Dermis microvascular lymphatic vessel endothelial cell (primary cell): ENCODE measurements at places on chromosomes 3 and 15.
A peak's percentile ranks its signal among the peaks of the same experiment; 100 is the strongest.

DNA sequence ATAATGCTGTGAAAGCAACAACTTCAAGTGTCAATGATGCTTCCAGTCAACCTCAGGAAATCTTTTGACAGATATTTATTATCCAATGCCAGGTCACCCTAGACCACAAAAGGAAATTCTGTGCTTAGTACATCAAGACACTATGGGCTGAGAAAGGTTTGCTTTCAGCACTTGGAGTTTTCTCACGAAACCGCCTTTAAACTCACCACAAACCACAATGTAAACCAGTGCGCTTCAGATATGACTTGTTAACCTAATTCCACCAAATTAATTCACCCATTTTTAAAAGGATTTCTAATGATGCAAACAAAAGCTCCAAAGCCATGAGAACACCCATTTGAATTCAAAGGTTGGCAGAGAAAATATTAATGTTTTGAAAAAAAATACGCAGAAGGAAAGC, 292.9 kb upstream of the NR2F2 start:
- no peak for DNase-seq

DNA sequence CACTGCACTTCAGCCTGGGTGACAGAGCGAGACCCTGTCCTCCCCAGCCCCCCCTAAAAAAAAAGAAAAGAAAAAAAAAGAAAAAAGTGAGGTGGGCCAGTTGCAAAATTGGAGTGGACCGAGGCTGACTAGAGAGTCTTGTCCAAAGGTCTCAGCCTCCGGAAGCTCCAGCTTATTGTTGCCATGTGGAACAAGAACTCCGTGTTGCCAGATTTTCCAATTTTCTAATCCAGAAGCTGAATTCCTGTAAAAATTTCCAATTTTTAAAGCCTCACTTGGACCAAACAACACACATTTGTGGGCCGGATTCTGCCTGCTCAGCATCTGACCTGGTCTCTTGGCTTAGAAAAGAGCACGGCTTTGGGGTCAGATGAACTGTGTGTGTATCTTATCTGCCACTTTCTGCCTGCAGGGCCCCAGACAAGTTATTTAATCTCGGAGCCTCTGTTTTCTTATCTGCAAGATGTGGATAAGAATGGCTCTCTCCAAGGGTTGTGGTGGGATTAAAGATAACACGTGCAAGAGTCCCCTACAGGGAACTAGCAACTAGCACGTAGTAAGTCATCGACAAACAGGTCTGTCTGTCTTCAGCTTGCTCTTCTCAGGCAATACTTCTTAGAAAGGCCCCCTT, 73.7 kb upstream of the TLE3 start:
- DNase-seq = no peak

GRCh38 chr3:119352034-119352609, 57.9 kb downstream of the ARHGAP31 start:
- DNase-seq = peak; percentile 21

GRCh38 chr3:42673082-42673481, 12.3 kb upstream of the KLHL40 start:
- no peak for DNase-seq

- no peak for DNase-seq
These were observed 22.5 kb upstream of the MUC20 start for GRCh38 chr3:195698325-195698646.

DNA sequence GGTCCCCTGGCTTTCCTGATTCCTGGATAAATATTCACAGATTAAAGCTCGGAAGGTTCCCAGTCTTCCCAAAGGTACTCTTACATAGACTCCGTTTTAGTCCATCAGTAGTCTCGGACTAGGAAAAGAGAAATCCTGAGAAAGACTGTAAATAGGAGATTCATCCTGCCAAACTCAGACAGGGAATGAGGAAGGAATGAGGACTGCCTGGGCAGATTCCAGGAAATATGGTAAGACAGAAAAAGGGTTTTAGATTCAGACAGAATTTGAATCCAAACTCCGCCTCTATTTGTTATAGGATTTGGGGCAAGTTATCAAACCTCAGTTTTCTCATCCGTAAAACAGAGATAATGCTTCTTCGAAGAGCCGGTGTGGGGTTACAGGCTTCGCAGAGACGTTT, 77.8 kb upstream of the VGLL4 start:
- no peak for DNase-seq

DNA sequence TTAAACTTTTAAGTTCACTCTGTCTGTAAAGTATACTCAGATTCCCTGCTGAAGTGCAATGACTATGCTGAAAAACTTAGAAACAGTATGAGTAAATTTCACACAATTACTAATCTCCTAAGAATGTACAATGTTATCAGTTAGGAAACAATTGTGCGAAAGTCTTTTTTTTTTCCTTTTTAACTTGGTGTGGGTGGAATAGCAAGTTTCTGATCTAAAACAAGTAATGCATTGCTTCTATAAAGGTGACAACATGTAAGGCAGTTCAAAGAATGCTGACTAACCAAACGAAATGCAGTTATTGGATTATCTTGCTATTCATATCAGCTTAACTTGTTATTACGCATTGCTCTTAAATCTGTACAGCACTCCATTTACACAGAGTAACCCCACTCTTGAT, 19.3 kb upstream of the SLC12A8 start:
- DNase-seq = peak; percentile 55

- DNase-seq = no peak
These were observed 37.9 kb upstream of the CTSH start for GRCh38 chr15:78982736-78983135.

DNA sequence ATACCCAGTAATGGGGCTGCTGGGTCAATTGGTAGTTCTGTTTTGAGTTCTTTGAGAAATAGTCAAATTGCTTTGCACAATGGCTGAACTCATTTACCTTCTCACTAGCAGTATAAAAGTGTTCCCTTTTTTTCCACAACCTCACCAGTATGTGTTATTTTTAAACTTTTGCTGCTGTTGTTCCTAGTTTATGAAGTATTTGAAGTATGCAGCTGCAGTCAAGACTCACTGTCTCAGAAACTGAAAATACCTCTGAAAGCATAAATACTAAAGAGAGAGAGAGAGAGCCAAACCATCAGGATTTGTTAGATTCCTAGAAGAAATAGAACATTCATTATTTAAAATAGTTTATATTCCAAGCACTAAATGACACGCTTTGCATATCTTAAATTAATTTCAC, 764.2 kb downstream of the NTRK3 start:
- no peak for DNase-seq

DNA sequence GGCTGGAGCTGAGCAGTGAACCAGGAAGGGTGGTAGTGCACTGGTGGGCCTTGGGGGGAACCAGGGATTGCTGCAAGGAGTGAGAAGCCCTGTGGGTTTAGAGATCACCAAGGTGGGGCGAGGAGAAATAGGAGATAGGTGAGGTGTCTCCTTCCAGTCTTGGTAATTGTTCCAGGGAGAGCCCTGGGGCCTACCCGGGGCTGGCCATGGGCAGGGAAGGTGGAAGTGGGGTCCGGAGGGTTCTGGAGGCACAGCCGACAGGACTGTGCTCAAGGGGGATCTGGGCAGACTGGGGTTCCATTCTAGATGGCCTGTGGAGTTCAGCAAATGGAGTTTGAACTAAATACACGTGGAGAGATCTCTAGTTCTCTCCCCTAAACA, 4.5 kb downstream of the CHST13 start:
- no peak for DNase-seq

DNA sequence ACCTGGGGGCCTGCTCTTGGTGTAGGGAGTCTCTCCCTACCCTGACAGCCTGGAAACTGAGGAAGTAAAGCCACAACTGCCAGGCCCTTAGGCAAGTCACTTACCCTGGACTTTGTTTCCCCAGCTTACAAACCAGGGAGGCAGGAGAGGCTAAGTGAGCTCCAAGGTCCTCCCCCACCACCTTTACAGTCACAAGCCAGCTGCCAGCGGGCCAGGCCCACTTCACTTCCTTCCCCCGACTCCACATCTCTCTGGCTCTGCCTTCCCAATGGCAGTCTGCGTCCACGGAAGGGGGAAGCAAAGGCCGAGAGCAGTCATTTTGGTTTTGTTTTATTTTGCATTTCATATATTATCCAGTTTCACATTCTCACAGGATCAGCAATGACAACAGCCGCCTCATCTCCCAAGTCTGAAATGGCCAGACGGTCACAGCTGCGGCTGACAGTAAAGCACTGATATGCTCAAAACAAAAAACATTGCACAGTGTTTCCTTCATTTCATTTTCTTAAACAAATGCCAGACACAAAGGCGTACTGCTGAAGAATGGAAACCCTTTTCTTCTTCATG, 35.7 kb downstream of the RBPMS2 start:
- no peak for DNase-seq

DNA sequence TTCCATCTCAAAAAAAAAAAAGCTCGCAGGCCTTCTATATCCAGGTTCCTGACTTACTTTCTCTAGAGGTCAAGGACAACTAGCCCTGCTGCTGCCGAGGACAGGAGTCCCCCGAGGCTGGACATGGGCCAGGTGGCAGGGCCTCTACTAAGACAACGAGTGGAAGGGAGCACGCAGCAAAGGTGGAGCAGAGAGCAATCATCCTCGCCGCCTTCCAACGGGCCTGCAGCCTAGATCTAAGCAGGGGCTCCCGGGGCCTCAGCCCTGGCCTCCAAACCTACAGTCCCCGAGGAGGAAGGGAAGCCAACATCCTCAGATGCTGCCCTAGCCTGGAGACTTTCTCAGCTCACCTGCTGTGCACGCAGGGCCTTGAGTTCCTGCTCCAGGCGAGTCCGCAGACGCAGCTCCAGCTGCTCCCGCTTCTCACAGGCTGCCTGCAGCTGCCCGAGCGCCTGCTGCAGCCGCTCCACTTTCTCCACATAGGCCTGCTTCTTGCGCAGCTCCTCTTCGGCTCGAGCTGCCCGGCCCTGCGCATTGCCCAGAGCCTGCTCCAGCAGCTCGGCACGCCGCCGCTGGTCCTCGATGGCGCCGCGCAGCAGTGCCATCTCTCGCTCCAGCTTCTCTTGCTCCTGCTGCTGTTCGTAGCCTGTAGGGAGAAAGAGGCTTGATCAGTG, 12.9 kb downstream of the AMOTL2 start:
- no peak for DNase-seq

DNA sequence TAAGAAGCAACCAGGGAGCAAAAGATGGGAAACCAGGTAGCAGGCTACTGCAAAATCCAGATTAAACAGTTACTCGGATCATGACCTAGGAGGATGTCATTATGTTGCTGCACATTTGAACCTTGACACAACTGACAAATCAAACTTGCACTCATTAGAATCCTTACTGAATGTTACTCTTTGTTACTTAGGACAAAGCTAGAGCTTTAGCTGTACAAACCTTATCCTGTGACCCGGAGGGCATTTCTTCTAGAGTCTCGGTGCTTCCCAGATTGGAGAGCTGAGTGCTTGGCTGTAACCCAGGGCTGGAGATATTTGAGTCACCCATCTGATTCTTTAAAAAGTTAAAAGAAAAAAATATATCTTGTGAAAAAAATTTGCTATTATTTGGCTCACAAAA, 43.4 kb downstream of the DCP1A start:
- DNase-seq = no peak

DNA sequence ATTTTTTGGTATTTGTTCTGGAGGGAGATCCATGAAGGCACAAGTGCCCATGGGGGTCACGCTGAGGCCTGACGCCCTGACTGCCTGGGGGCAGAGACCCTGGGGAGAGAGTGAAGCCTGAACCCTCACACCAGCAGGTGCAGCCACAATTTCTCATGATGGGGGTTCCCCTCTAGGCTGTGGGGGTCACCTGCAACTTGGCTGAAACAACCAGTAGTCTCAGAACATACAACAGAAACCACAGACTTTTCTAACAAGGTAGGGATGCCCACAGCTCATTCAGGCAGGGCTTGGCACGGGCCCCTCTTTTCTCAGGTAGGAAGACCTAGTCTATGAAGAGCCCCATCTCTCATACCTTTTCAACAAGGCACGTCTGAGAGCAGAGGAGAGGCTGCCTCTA, 245.1 kb downstream of the ADAMTS17 start:
- no peak for DNase-seq

- no peak for DNase-seq
These were observed 6.5 kb downstream of the SQOR start for GRCh38 chr15:45641374-45641781.

- no peak for DNase-seq
These were observed 350.0 kb upstream of the THBS1 start for GRCh38 chr15:39230908-39231285.

DNA sequence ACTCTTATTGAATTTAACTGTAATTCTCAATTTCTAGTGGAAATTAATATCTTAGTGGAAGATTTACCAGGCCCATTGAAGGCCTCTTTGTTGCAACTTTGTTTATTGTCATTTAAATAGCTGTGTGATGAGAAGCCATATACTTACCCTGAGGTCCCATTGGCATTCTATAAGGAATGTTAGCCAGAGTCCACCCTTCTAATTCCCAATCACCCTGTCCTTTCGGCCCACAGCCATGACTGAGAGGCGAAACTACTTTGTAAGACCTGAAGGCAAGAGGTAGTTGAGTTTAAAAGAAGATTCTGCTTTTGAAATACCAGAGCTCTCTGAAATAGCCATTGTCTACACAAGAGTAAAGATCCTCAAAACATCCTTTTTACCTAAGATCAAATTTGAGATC, 290.5 kb upstream of the RARB start:
- DNase-seq = no peak

DNA sequence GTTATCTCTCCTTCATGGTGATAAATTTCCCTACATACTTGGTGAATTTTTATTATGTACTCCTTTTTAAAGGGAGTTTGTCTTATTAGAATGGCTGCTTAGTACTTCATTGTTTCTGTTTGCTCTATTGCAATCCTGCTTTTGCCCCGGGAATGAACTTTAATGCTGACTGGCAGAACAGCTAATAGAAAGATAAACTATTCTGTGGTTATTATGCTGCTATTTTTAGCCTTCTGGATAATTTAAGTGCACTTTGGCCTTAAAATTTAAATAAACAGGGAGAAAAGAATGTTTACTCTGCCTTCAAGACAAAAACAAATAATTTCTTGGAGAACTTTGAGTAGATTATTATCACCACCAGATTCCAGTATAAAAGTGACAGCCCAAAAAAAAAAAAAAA, 413.8 kb upstream of the CCDC54 start:
- no peak for DNase-seq
